ENCODE measurements at places on chromosomes 2 and 18.

DNA sequence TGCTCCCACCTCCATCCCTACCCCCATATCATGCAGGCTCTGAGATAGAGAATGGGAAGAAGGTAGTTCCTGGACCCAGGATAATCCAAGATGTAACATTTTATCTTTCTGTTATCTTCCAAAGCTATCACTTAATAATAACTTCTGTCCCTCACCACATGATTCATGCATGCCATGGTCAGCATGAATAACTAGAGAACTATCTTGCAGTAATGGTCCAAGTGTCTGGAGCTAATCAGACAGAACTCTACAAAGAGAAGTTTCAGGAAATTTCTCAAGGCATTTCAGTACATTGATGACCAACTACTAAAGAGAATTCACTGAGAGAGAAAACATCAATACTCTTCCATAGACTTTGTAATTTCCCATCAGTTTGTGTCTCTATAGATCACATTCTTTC, 1469.7 kb upstream of the PIK3C3 start:
- DNase-seq, result peak; percentile 25

DNA sequence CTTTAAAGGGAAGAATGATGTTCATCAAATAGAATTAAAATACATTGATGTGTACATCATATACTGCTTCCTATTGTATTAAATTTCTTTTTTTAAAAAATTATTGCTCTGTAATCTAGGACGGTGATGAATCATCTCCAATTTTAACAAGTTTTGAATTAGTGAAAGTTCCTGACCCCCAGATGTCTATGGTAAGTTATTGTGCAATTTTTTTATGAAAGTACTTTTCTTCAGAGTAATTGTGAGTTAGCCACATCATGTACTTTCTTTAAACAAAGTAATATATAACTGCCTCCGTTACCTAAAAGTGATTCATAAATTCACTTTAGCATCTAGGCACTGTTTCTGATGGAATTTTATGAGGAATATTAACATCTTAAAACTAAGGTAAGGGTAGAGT, 38.1 kb downstream of the PIK3C3 start:
- no peak for DNase-seq

GRCh38 chr2:98665677-98666076, 57.3 kb downstream of the UNC50 start:
- DNase-seq, result no peak

- DNase-seq, result no peak
Observed at GRCh38 chr18:6509832-6510231, 95.1 kb upstream of the L3MBTL4 start.

DNA sequence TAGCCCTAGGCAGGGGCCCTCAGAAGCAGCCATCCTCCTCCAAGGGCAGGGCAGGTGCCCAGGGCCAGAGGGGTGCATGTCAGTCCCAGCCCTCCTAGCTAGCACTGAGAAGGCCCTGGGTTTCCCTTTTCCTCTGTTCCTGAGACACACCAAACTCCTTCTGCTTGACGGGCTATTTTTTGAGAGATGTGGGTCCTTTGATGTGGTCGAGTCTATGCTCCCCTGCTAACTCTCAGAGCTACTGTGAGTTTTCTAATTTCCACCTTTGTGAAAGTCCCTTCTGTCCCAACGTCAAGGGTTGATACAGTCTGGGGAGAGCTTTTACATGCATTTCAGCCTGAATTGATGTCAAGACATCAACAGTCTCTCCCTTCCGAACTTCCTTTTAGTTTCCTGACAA, 51.4 kb downstream of the TRPM8 start:
- DNase-seq, result no peak

GRCh38 chr2:15645720-15646385, 54.2 kb downstream of the DDX1 start:
- no peak for DNase-seq

GRCh38 chr2:12700989-12701388, 15.7 kb upstream of the TRIB2 start:
- DNase-seq, result no peak

DNA sequence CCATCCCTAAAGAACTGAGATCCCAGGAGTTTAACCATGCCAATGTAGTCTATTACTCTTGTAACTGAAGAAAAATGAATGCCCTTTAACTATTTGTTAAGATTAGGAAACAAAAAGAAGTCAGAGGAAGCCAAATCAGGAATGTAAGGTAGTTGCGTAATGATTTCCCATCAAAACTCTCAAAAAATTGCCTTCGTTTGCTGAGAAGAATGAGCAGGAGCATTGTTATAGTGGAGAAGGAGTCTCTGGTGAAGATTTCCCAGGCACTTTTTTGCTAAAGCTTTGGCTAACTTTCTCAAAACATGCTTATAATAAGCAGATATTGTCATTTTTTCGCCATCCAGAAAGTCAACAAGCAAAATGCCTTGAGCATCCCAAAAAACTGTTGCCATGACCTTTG, 224.0 kb upstream of the SIX2 start:
- DNase-seq, result no peak

GRCh38 chr18:22422909-22423548, 5.3 kb upstream of the CTAGE1 start:
- peak; percentile 51 for DNase-seq

DNA sequence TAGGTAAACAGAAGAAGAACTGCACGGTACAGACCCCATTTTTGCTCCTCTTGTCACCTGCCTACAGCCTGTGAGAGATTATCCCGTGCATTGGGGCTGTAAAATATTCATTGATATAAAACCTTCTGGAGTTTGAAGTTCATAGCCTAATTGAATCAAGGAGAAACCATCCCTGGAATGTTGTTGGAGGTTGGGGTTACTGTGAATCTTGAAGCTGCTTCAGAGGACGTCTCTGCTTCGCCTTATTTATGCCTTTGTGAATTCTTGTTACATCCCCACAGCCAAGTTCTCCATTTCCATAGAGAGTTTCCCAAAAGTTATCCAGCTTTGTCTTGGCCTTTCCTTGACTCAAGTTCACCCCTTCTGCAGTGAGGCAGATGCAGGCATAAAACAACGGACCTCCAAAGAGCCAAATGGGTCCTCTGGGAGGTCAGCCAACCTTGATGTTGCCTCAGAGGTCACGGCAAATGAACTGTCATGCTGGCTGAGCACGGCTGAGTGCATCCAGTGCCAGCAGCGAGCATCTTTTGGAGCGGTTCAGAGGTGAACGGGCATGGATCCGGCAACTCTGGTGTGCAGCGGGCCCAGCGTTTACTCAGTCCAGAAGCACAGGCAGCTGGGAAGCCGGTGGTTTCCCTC, 317.6 kb downstream of the PRKCE start:
- no peak for DNase-seq
